SK-N-DZ (cell line): ENCODE measurements at places on chromosomes 4 and X.

DNA sequence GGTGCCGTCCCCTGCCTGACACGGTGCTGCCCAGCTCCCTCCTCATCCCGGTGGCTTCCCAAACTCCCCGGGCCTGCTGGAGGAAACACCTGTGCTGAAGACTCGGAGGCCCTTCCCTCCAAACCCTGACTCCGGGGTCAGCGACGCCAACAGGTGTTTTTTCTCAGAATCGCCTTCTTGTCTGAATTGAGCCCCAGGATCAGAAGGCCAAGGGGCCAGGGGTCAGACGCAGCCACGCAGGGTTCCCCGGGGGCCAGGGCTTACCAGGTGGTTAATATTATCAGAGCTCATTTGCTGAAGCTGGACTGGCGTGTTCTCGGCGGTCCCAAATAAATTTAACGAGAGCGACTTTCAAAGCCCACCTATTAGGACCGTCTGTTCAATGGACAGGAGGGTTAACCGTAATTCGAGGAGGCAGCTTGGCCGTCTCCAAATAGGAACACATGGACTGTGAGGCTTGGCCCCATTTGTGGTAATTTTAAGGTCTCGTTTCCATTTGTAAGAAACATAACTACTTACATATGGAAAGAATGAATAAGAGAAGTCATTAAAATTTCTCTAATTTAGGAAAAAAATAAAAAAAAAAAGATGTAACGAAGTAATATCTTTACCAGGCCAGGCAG, 239.3 kb downstream of the CRLF2 start:
- DNase-seq: no peak

GRCh38 chr4:39975488-39976089, 2.1 kb downstream of the PDS5A start:
- no peak for DNase-seq

- no peak for DNase-seq
These were observed 264.6 kb downstream of the SNCA start for GRCh38 chr4:89572224-89572858.

GRCh38 chrX:151042842-151043241, 59.7 kb downstream of the HMGB3 start:
- no peak for DNase-seq

DNA sequence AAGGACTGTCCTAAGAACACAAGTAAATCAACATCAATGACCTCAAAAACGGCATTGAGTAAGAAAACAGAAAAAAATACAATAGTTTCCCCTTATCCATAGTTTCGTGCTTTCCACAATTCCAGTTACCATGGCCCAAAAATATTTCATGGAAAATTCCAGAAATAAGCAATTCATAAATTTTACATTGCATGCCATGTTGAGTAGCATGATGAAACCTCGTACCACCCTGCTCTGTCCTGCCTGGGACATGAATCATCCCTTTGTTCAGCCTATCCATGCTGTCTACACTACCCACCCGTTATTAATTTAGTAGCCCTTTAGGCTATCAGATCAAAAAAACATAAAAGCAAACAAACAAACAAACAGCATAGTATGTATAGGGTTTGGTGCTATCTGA, 51.1 kb downstream of the KLF3 start:
- no peak for DNase-seq

DNA sequence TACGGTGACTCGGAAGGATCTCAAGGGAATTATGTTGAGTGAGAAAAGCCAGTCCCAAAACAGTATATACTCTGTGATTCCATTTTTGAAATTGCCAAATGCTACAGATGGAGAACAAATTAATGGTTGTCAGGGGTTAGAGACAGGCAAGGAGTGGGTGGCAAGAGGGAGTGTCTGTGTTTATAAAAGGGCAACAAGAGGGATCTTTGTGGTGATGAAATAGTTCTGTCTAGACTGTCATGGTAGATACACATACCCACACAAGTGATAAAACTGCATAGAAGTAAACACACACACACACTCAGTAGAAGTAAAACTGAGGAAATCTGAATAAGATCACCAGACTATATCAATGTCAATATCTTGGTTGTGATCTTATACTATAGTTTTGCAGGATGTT, 92.7 kb downstream of the CD99L2 start:
- no peak for DNase-seq

DNA sequence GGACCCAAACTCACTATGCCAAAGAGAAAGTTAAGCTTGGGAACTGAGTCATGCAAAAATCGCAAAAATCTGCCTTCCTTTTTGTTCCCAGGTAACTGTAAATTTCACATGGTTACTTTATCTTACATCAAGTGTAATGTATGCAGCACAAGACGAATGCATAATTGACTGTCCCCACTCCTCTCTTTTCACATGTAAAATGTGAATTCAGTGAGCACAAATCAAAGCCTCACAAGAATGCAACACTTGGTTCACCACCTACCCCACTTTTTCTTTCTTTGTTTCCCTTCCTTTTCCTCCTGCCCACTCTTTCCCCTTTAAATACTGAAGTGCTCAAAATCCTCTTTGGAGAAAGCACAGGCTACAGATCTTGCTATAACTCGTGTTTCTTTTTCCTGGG, 53.2 kb downstream of the MAGED4B start:
- no peak for DNase-seq
